GM10248 (cell line): ENCODE measurements at places on chromosomes 11 and 22.

DNA sequence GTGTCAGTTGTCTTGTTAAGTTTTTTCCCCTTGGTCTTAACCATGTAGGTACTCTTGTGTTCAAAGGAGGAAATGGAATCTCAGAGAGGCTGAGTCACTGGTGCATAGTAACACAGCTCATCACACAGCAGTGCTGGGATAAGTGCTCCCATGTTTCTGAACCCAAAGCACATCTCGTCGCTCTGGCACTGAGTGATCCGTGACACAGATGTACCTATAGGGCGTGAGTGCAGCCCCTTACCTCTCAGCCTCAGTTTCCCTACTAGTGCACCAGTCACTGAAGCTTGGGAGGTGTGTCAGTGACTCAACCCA lies 234.0 kb downstream of the ST3GAL4 start:
- DNase-seq = no peak

DNA sequence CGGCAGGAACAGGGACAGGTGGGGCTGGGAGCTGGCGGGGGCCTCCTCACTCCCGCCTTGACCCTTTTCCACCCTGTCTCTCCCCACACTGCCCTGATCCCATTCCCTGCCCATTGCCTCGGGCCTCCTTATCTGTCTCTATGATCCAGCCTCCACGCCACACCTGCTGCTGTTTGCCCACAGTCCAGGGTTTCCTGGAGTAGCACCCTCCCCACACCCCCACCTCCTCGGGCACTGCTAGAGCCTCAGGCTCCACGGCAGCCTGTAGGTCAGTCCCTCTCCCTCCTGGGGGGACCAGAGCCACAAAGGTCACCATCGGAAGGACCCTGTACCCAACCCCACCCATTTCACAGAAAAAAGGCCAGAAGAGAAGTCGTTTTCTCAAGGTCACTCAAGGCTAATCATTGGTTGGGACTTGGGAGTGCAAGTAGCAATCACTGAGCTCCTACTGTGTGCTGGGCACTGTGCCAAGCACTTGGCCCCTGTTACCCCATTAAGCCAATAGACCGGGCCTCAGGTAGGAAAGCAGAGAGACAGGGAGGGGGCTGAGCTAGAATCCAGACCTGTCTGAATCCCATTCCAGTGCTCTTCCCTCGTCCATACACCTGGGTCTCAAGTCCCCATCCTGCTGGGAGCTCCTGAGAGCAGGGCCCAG lies 71.8 kb downstream of the PDE2A start:
- DNase-seq = no peak

DNA sequence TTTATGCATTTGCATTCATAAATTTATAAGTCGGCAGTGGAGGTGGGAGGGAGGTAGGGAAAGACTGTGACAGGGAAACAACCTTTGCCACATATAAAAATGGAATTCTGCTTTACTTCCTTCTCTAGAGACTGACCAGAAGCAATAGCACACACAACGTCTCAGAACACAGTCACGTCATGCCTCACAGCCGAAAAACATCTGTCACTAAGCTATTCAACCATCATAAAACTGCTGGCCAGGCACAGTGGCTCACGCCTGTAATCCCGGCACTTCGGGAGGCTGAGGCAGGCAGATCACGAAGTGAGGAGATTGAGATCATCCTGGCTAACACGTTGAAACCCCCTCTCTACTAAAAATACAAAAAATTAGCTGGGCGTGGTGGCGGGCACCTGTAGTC lies 101.0 kb upstream of the CHRM4 start:
- no peak for DNase-seq

DNA sequence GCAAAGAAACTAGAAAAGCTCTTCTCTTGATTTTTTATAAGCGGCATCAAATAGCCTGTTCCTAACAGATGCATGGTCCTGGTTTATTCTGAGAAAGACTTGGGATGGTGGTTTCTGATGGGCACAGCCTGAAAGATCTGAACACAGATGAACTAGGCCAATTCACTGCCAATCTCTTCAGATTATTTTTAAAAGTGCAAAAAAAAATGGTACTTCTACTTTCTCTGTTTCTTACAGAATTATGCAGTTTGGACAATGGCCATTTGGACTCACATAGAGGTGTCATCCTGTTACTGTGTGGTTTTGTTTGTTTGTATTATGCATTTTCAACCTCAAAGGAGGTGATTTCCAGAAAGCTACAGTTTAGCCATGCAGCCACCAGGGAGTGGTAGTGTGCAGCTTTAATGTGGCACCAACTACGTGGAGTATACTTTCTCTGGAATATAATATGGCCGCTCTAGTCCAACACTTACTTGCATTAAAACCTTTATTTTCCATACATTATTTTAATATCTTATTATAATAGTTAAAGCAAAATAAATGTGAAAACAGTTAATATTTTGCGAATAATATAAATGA lies 469.8 kb upstream of the KIRREL3 start:
- DNase-seq = no peak

GRCh38 chr22:21590809-21591641 lies 23.5 kb downstream of the UBE2L3 start:
- DNase-seq = no peak

- peak; percentile 20 for DNase-seq
These were observed 787 bp downstream of the SMDT1 start for GRCh38 chr22:42080287-42080686.

- DNase-seq = peak; percentile 38
These were observed 1.3 kb downstream of the HIRA start for GRCh38 chr22:19429950-19430889.
